Naive thymus-derived CD4-positive, alpha-beta T cell (primary cell): ENCODE measurements at places on chromosomes 16 and 17. TPM values are rescaled to one million over a fixed set of nuclear protein-coding genes. Genes with fewer than 3 reads are reported as not detected.

PHOSPHO1 gene
- total RNA-seq, result 0.17 TPM in 1 of 2 replicates, not detected in the other

GDPD3 gene
- 34.9 TPM for total RNA-seq

ABCA8 gene
- not detected for total RNA-seq

TPSG1 gene
- not detected in 2 replicates for total RNA-seq

DNA sequence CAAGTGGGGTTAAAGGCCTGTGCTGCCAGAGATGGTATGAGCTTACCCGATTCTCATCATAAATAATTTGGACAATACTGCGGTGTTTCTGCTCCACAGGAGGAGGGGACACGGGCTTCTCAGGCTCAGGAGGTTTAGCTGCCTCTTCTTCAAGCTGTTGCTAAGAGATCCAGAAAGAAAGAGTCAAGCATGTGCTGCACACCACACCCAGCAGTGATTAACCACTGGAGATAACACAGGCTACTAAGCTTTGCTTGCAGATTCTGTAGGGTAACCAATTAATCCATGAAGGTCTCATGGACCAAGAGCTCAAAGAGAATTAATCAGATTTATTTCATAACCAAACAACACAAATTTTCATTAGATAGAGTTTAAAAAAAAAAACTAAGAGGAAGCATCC lies 56.6 kb downstream of the NCOR1 start:
- no peaks in the 10 kb centered on the region for H3K4me1 ChIP-seq
- DNase-seq, result no peak
- no peaks in the 10 kb centered on the region for H3K36me3 ChIP-seq
- H3K27ac ChIP-seq, result no peak overlapping the region
- no peak overlapping the region for H3K4me3 ChIP-seq
- no peaks in the 10 kb centered on the region for H3K27me3 ChIP-seq

DNA sequence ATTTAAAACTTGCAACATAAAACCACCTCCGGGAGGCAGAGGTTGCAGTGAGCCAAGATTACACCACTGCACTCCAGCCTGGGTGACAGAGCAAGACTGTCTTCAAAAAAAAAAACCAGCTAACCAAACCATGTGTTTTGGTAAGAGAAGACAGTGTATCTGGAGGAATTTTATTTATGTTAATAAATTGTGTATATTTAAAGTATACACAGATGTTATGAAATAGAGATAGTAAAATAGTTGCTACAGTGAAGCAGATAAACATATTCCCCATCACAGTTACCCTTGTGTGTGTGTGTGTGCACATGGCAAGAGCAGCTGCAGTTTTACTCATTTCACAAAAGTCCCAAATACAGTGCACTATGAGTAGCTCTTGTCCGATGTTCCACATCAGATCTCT lies 54.8 kb upstream of the CRISPLD2 start:
- H3K27ac ChIP-seq, result peak overlapping the region; percentile 69
- H3K36me3 ChIP-seq, result peaks cover 77% of the 10 kb centered on the region
- no peaks in the 10 kb centered on the region for H3K27me3 ChIP-seq
- H3K4me3 ChIP-seq, result no peak overlapping the region

DNA sequence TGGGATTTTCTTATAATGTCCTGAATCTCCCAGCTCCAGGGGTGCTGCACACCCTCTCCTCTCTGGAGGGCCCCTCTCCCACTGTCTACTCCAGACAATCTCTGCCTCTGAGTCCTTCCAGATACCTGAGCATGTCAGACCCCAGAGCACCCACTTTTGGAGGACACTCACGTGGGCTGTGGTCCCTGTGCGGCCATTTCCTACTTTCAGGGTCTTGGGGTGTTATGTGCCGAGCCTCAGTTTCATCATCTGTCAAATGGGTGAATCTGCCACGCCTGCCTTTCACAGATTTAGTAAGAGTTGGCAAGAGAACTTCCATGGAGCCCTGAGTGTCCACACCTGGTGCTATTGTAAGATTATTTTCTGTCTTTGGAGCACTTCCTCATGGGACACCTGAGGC lies 3.7 kb upstream of the FOXL1 start:
- DNase-seq, result no peak
- H3K4me1 ChIP-seq, result no peaks in the 10 kb centered on the region
- no peaks in the 10 kb centered on the region for H3K36me3 ChIP-seq
- H3K27ac ChIP-seq, result no peak overlapping the region

- H3K4me3 ChIP-seq, result no peak overlapping the region
- peaks cover 15% of the 10 kb centered on the region for H3K27me3 ChIP-seq
- H3K27ac ChIP-seq, result no peak overlapping the region
These were observed 1.3 kb upstream of the TUBB3 start for GRCh38 chr16:89921702-89922476.

DNA sequence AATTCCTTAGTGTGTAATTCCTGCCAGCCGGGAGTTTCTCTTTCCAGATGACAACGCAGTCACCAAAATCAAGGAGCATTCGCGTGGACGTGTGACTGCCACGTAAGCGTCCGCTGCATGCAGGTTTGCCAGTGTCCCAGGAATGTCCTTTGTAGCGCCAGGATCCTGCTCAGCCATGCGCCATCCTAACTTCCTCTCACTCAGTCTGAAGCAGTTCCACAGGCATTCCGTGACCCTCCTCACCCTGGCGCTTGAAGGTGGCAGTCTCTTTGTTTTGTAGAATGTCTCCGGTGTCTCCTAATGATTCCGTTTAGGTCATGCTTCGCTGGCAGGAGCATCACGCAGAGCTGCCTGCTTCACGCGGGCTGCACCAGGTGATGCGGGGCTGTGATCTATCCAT lies 88.6 kb downstream of the RPTOR start:
- DNase-seq, result no peak
- H3K27ac ChIP-seq, result no peak overlapping the region
- no peak overlapping the region for H3K4me3 ChIP-seq
- no peaks in the 10 kb centered on the region for H3K27me3 ChIP-seq
- H3K36me3 ChIP-seq, result no peaks in the 10 kb centered on the region

DNA sequence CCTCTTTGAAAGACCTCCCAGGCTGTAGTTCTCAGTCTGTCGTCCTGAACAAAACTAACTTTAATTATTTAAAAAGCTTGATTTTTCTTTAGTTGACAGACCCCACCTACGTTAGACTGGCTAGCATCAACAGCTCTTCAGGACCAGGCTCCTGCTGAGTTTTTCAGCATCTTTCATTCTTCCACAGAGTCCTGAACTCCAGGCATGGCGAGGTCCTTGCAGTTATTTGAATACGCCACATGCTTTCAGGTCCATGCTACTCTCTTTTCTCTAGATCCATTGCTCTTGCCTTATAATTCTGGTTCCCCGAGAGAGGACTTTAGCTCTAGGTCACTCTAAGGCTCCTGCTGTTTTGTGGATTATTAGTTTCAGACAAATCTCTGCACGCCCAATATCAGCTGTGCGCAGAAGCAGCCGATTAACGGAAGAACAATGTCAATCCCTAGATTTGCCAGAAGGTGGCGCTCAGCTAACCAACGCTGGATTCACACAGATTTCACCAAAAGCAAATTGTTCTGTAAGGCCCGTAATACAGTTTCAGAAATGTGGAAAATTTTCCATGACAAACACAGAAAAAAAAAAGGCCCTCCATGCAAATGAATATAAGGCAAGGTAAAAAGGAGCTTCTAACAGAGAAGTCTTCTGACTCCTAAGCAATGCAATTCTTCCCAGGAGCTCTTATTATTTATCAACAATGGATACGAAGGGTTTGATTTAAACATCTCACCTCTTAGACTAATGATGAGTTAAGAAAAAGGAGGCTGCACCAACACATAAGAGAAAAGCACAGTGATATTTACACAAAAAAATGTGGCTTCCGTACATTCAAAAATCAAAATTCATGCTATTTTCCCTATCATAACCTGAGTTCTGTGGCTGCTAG lies 33.5 kb upstream of the BCO1 start:
- no peaks in the 10 kb centered on the region for H3K4me1 ChIP-seq
- H3K36me3 ChIP-seq, result no peaks in the 10 kb centered on the region
- no peaks in the 10 kb centered on the region for H3K27me3 ChIP-seq
- no peak overlapping the region for H3K4me3 ChIP-seq

DNA sequence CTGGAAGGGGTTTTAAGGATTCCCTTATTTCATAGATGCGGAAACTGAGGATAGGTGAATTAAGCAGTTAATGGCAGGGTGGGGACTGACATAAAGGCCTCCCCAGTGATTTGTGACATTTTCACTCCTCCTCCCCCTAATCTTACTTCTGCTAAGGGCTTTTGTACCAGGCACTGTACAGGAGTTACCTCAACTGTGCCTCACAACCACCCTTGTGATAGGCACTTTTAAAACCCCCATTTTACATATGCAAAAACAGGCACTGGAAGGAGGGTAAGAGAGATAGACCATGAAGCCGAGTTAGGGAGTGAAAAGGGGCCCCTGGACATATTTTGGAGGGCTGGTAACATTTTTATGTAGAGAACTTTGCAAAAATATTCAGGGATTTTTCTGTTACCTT lies 862 bp upstream of the GDE1 start:
- no peaks in the 10 kb centered on the region for H3K27me3 ChIP-seq
- no peak overlapping the region for H3K4me3 ChIP-seq
- DNase-seq, result no peak
- H3K4me1 ChIP-seq, result peaks cover 15% of the 10 kb centered on the region

DNA sequence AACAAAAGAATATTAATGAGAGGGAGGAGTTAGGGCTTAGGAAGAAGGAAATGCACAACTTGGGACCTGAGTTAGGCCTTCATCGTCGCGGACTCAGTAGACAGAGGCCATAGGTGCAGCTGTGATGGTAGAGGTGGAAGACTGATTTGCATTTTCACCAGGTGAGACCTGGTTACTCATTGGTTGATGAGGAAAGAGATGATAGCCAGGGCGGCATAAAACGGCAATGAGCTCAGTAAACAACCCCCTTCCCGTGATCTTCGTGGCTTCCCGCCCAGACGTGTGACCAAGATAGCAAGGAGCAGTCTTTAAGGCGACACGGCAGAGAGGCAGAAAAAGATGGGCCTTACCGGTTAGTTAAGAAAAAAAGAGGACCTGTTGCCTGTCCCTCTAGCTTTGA lies at the start of gene TMC5:
Gene TMC5 (plus strand): TSS at position 244 of the 400 bp plus-strand sequence. CDS start 22,156 bp downstream, outside the sequence.
- no peaks in the 10 kb centered on the region for H3K36me3 ChIP-seq
- H3K4me3 ChIP-seq, result no peak within 1 kb of the TSS
- no peak for DNase-seq
- no peak within 1 kb of the TSS for H3K27ac ChIP-seq

- no peak overlapping the region for H3K4me3 ChIP-seq
- H3K27me3 ChIP-seq, result no peaks in the 10 kb centered on the region
- DNase-seq, result no peak
- H3K36me3 ChIP-seq, result peaks cover 53% of the 10 kb centered on the region
- H3K27ac ChIP-seq, result no peak overlapping the region
- no peaks in the 10 kb centered on the region for H3K4me1 ChIP-seq
These were observed 20.3 kb downstream of the KATNB1 start for GRCh38 chr16:57755726-57756423.

GRCh38 chr17:64146418-64147109 lies 16.6 kb upstream of the ERN1 start:
- DNase-seq, result no peak
- no peaks in the 10 kb centered on the region for H3K27me3 ChIP-seq
- H3K27ac ChIP-seq, result peak overlapping the region; percentile 91
- H3K36me3 ChIP-seq, result no peaks in the 10 kb centered on the region
- peaks cover 11% of the 10 kb centered on the region for H3K4me1 ChIP-seq
- H3K4me3 ChIP-seq, result peak overlapping the region; percentile 72

DNA sequence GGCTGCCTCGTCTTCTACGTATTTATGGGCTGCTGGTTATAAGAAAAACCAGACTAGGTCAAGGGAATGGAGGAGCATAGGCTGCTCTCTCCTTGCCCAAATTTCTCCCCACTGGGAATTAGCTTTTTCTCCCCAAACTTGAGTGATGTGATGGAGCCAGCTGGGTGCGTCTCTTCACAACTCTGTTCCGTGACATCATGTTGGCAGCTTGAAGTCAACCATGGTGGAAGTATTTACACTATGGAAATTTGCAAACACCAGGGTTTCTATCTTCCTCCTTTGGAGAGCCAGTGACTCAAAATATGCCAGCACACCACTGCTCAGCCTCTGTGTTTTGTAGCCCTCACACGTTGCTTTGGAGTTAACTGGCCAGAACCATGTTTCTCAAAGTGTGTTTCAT lies 78.1 kb downstream of the OR1D5 start:
- H3K27me3 ChIP-seq, result no peaks in the 10 kb centered on the region
- no peak overlapping the region for H3K4me3 ChIP-seq
- no peaks in the 10 kb centered on the region for H3K36me3 ChIP-seq
- no peak overlapping the region for H3K27ac ChIP-seq
- H3K4me1 ChIP-seq, result no peaks in the 10 kb centered on the region

GRCh38 chr17:79203016-79203415 lies 128.4 kb downstream of the ENGASE start:
- no peak overlapping the region for H3K4me3 ChIP-seq
- no peak for DNase-seq
- H3K27me3 ChIP-seq, result no peaks in the 10 kb centered on the region
- H3K27ac ChIP-seq, result no peak overlapping the region
- no peaks in the 10 kb centered on the region for H3K4me1 ChIP-seq

GRCh38 chr17:56034197-56034635 lies 119.1 kb upstream of the ANKFN1 start:
- H3K27ac ChIP-seq, result no peak overlapping the region
- no peak overlapping the region for H3K4me3 ChIP-seq
- H3K27me3 ChIP-seq, result no peaks in the 10 kb centered on the region
- DNase-seq, result no peak

DNA sequence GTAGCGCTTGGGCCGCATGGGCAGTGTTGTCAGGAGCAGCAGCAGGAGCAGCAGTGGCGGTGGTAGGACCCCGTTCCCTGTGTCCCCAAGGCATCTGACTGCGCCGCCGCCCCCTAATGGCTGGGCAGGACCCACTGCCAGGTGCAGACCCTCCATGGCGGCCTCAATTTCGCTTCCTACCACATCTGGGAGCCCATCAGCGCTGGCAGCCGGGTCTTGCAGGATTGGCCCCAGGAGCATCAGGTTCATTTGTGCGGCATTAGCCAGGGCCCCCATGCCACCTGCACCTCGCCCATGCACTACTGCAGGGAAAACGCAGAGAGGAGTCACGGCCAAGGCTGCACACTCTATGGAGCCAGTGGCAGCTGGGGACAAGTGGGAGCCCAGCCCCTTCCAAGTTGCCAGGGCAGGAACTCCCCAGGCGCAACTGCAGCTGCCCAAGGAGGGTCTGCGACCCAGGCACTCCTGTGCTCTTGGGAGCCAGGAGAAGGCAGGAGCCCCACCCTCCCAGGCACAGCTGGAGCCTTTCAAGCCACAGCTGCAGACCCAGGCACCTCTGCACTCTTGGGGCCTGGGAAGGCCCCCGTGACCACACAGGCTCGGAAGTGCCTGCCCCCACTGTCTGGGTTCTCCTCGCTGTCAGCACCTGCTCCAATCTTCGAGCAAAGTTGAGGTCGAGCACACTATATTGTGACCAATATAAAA lies 594.2 kb downstream of the KCNJ18 start:
- no peaks in the 10 kb centered on the region for H3K4me1 ChIP-seq
- no peak overlapping the region for H3K4me3 ChIP-seq
- H3K36me3 ChIP-seq, result no peaks in the 10 kb centered on the region

DNA sequence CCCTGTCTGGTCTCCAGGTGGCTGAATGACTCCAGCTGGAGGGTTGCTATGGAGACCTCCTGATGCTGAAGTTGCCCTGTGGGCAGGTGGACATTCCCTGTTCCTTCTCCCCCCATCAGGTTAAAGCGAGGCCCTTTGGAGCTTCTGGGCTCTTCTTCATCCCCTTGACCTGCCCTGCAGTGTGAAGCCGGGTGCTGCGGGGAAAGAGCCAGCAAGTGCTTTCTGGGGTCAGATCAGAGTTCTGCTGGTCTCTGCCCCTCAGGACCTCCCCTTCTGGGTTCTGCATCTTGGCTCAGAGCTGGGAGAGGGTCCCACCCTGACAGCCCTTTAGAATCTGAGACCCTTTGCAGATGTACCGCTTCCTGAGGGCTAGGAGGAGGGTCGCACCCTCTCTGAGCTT lies 25.1 kb downstream of the NKD1 start:
- H3K36me3 ChIP-seq, result peaks cover 25% of the 10 kb centered on the region
- no peak for DNase-seq
- no peak overlapping the region for H3K4me3 ChIP-seq
- H3K4me1 ChIP-seq, result no peaks in the 10 kb centered on the region
